Right kidney (tissue), 9 donors: ENCODE measurements at places on chromosomes 1 and 21.

GRCh38 chr1:241413386-241413785 is 56.4 kb upstream of the RGS7 start:
- no peak for DNase-seq

- no peak for DNase-seq
Observed at GRCh38 chr1:64691626-64692025, 53.2 kb upstream of the RAVER2 start.

DNA sequence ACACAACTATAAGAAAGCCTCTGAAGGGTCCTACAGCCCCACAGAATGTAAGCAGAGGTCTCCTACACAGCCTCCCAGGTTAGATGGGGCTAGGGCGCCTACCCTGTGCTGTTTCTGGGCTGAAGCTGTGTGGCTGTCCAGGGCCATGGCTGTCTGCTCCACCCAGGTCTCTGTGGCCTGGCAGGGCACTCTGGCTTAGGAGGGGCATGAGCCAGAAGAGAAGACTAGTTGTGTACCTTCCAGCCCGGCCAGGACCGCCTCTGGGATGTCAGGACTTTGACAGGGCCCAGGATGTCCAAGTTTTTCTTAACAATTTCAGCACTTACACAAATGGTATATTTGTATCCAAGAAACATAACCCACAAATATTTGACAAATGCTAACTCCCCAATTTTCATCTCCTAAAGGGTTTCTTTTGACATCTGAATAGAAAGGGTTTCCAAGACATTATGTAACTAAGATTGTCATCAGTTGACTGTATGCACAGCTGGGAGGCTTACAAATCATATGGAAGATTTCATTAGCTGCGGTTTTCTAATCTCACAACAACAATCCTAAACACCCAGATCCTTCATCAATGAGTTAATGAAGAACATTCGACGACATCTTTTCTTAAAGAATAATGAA is 80.5 kb downstream of the HSF2BP start:
- DNase-seq, result no peak

DNA sequence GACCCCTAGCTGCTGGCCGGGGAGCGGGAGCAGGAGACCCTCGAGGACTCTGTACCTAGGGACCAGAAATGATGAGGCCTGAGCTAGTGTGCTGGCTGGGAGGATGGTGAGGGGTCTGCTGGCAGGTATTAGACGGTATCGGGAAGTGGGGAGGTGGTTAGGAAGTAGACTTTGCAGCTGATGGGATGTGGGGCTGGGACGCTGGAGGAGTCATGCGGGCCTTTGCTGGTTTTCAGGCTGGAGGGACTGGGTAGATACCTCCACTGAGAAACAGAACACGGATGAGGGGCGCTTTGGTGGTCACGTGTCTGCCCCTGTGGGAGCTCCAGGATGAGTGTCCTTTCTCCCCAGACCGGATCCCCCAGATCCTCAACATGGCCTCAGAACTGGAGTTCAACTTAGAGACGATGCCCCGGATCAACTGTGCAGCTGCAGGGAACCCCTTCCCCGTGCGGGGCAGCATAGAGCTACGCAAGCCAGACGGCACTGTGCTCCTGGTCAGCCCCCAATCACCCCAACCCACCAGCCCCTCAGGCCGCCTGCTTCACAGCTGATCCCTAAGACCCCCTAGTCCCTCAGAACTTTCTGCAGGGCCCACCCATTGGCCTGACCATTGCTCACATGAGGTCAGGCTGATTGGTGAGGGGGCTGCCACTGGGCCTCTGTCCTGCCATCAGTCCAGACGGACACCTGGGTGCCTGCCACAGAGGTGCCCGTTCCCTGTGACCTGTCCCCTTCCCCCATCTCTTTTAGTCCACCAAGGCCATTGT is 8.0 kb downstream of the TIE1 start:
- DNase-seq, result no peak

GRCh38 chr1:167541003-167541402 is 12.6 kb downstream of the CREG1 start:
- no peak for DNase-seq

GRCh38 chr21:43303275-43304178 is 123.4 kb downstream of the SIK1 start:
- no peak for DNase-seq

DNA sequence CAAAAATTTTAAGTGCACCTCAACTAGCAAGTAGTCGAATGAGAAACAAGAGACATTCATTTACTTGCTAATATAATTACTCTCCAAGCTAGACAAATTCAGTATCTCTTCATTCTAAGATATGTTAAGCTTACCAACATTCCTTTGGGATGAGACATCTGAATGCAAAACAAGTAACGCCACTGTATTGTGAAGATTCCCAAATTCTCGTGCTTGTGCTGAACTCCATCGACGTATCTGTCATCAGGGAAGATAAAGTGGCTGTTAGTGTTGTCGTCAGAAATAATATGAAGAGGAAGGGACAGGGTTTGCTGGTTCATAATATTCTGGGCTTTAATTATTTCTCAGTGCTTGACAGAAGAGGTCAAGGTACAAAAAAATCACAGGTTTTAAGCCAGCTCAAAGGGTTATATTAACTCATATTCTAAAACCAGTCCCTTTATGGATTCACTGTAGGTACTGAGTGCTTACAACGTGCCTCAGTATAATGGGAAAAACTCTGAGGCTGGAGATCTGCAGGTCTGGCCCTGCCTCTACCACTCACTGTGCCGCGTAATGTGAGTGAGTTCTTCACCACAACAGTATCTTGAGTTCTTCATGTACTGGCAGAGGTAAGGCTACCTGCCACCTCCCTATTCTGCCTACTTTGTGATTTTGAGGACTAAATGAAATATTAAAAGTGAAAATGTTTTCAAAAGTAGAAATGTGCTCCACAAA is 42.0 kb downstream of the PCSK9 start:
- DNase-seq, result no peak

GRCh38 chr1:6580593-6581409 is 1.0 kb downstream of the ZBTB48 start:
- DNase-seq, result peak; percentile 21

- no peak for DNase-seq
Observed at GRCh38 chr21:45537746-45538291, 4.4 kb downstream of the SLC19A1 start.

- DNase-seq, result no peak
Observed at GRCh38 chr1:183039985-183040447, 16.8 kb downstream of the LAMC1 start.

GRCh38 chr1:72567521-72567920 is 285.2 kb upstream of the NEGR1 start:
- no peak for DNase-seq

- no peak for DNase-seq
Observed at GRCh38 chr1:14365301-14365988, 233.0 kb upstream of the KAZN start.

DNA sequence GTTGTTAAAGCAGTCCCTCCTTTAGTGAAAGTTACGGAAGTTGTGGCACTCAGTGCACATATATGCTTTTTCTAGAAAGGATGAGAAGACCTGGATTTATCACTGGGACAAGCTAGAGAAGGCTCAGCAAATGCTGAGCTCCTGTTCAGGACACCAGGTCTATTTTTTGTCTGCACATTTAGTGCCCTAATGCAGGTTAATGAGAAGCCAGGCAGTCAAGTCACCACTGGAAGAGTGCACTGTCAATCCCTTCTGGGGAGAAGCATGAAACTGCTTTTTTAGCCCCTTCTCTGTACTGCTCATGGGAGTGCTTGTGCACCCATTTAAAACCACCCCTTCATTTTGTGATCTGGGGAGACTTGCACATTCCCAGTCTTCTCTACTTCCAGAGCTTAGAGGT is 624.1 kb upstream of the USP24 start:
- no peak for DNase-seq

- peak; percentile 75 for DNase-seq
Observed at GRCh38 chr1:156676820-156677615, at the start of gene NES. Gene NES (minus strand): TSS chr1:156677407. CDS start chr1:156677264, 143 bp downstream.

- no peak for DNase-seq
Observed at GRCh38 chr1:17109892-17110554, 9.2 kb downstream of the PADI2 start.

DNA sequence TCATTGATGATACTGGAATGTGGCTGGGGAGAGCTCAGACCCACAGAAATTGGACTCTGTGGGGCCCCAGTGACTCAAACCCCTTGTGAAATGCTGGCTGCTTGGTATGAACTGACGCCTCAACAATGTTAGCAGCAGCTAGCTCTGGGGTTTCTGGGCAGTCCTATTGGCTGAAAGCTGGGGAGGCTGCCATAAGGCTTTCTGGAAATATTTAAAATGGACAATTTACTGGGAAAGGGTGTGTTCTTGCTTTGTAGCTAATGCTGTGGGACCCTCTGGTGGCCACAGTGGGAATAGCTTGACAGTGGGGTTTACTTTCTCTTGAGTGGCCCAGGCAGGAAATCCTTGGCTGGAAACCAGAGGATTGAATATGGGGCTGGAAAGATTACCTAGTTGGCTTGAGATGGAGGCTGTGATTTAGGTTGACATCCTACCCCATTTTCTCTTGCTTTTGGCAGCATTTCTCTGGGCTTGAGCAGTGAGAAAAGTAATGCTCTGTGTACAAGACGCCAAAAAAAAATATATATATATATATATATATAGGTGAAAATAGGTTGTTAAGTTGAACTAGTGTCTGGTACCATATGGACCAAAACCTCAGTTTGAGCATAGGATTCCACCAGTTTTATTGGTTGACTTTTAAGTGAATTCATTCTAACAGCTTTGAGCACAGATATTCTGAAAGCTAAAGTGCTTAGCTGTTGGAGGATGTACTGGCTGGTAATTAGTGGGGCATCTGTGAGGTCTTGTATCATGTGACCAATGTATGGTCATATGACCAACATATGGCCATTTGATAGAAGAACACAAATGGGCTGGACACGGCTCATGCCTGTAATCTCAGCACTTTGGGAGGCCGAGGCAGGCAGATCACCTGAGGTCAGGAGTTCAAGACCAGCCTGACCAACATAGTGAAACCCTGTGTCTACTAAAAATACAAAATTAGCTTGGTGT is 8.2 kb upstream of the S100A10 start:
- peak; percentile 49 for DNase-seq

DNA sequence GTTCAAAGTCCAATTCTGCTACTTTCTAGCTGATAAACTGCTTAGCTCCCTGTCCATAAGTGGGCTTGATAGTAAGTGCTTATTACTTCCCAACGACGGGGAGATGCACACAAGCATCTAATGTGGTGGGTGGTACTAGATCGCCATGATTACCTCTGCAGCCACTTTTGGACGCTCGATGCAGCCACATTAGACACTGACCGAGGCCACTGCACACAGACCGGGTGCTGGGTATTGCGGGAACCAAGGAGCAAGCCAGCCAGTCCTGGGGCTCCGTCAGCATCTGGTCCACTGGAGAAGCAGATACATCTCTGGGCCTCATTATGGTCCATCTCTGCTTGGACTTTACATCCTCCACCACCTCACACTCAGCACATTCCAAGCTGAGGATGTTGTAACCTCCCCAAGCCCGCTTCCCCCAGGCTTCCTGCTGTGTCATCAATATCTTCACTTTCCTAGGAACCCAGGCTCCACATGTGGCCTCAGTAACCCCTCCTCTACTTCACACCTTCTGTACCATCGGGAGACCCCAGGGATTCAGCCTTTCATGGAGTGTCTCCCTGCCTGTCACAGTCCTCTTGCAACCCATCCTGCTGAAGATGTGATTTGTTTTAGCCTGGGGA is 48.2 kb downstream of the RHOU start:
- no peak for DNase-seq

GRCh38 chr21:42637267-42638041 is 16.0 kb upstream of the PDE9A start:
- DNase-seq, result no peak

DNA sequence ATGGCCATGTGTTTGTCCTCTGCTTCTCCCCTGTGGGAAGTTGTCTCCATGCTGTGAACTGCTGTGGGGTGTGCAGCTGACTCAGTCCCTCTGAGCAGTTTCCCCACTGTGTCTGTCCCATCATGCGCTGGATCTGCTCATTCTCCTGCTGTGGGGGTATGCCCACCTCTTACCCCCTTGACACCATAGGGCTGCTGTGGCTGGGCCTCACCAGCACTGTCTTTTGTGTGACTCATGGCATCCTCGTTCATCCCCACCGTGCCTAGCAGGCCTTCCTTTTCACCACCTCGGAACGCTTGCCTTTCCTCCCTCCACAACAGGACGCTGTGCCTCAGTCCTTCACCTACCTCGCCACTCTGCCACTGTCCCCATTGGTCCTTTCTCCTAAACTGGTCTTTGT is 27.3 kb downstream of the VANGL2 start:
- DNase-seq, result no peak

DNA sequence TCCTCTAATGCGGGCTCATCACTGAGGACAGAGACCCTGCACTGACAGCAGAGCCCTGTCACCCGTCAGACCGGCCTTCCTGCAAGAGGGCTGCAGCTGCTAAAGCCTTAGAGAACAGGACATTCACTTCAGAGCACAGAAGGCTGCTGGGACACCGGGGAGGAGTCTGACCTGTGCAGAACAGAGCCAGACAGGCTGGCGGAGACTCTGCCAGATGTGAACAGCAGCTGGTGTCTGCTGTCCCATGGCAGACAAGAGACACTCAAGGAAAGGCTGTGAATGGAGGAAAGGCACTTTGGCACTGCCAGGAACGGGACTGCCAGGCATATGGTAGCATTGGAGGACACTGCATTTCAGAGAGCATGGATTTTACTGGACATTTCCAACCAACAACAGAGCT is 21.4 kb downstream of the MRAP start:
- no peak for DNase-seq

DNA sequence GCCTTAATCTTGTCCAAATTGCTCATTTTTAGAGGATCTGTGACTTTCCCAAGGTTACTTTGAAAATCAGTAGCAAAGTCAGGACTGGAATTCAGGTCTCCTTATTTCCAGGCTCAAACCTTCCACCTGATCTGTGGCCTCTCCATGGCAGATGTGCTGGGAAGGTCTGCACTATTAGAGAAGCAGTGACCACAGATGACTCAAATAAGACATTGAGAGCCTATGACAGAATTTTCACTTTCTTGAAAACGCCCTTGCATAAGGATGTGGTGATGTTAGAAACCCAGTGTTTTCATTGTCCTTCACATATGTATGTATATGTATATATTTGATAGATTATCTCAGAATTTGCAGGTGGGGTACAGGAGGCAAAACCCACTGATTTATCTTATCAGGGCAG is 45.3 kb downstream of the TTC39A start:
- DNase-seq, result no peak

DNA sequence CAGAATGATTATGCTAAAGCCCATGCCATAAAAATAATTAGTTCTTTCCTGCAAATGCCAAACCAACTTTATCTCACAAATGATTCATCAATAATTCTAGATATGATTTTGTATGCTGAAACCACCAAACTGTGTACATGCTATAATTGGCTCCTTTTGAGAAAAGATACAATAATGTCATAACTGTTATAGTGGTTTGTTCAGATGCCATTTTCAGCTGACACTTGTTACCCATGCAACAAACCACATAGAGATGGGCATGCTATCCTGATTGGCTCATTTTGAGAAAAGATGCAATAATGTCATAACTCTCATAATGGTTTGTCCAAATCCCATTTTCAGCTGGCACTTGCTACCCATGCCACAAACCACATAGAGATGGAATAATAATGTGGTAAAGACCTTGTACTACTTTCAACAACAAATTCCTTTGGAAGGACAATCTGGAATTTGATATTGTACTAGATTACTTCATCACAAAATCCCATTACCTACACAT is 283.8 kb downstream of the TPR start:
- no peak for DNase-seq

- no peak for DNase-seq
Observed at GRCh38 chr21:37226041-37226920, 40.9 kb downstream of the VPS26C start.
